ENCODE measurements at places on chromosomes 2 and 18.

DNA sequence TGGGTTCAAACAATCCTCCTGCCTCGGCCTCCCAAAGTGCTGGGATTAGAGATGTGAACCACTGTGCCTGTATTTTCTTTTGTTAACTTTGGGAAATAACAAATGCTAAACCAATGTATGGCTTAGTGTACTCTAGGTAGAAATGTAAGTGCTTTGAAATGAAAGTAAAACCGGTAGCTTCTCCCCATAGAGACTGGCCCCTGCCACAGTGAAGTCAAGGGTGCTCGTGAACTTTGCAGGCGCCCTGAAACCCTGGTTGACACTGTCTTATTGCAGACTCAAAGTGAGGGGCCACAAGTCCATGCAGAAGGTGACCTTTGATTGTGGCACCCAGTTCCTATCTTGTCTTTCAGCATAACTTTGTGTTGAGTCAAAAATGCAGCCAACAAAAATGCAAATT, 24.2 kb upstream of the MTCL1 start:
- DNase-seq = no peak

- no peak for DNase-seq
Observed at GRCh38 chr18:63311118-63312018, 8.2 kb downstream of the BCL2 start.

GRCh38 chr18:42860011-42860410, 255.5 kb downstream of the RIT2 start:
- DNase-seq = no peak

DNA sequence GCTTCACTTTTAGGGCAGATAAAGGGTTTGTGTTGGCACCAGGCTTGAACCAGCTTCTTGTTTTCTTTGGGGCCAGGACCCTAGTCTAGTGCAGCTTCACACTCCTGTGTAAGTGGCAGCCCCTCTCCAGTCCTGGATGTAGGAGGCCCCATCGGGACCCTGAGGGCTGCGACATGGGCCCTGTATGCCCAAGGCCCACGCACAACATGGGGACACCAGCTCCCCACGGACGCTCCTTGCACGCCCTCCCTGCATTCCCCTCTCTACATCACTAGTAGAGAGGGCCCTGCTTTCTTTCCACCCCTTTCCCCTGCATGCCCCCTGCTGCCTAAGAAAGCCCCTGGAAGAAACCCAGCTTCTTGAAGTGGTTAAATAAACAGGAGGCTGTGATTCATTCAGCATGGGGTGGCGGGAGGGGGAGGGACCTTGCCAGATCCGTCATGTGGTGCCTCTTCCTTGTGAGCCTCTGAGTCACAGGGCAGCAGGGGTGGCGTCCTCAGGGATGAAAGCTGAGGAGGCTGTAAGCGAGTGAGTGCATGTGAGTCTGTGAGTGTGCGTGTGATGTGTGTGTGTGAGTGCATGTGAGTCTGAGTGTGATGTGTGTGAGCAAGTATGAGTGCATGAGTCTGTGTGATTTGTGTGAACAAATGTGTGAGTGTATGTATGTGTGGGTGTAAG, 42.5 kb downstream of the COPS8 start:
- no peak for DNase-seq

DNA sequence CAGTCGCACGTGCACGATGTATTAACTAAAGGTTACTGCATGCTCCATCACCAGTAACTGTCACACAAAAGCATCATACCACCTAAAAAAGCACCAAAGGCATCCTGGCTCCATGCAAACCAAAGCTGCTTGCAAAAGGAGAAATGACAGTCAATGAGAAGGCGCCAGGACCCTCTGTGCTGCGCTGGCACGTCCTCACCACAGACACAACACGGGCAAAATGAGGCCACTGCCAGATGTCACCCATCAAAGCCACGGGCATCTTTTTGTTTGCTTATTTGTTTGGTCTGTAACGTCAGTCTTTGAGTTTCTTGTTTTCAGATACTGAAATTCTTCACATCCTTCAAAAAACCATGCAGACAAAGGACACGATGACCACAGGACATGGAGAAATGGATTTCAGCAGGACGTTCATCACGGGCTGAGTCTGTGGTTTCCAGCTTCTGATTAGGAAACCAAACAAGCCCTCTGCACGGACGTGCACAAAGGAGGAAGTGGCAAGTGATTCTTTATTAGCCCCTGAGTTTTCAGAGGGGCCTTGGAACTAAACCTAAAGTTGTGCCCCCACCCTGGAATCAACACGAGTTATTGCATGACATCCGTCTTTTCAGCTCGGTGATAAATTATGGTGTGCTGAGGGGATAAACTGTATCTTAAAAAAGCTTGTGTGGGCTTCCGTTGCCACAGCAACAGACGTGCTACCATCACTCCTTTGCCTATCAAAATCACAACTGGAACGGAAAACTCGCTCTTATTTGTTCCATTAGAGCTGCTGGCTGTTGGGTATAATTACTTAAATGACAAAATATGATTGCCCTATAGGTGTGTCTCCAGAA, 181.8 kb downstream of the EIPR1 start:
- DNase-seq = no peak

DNA sequence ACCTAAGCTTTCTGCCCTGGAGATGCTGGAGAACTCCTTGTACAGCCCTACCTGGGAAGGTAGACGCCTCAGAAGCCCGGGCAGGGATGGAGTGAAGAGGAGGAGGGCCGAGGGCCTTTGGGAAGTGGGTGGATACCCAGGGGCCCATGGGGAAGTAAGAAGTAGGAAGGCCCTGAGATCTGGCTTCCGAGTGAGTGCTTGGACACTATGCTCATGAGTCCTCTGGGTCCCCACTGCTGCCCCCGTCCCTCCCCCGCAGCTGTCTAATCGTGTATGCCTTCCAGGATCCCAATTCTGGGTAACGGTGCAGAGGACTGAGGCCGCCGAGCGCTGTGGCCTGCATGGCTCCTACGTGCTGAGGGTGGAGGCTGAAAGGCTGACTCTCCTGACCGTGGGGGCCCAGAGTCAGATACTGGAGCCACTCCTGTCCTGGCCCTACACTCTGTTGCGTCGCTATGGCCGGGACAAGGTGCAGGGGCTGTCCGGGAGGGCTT, 1.1 kb downstream of the DOK1 start:
- no peak for DNase-seq

- no peak for DNase-seq
Observed at GRCh38 chr2:19987936-19988335, 2.0 kb downstream of the WDR35 start.

DNA sequence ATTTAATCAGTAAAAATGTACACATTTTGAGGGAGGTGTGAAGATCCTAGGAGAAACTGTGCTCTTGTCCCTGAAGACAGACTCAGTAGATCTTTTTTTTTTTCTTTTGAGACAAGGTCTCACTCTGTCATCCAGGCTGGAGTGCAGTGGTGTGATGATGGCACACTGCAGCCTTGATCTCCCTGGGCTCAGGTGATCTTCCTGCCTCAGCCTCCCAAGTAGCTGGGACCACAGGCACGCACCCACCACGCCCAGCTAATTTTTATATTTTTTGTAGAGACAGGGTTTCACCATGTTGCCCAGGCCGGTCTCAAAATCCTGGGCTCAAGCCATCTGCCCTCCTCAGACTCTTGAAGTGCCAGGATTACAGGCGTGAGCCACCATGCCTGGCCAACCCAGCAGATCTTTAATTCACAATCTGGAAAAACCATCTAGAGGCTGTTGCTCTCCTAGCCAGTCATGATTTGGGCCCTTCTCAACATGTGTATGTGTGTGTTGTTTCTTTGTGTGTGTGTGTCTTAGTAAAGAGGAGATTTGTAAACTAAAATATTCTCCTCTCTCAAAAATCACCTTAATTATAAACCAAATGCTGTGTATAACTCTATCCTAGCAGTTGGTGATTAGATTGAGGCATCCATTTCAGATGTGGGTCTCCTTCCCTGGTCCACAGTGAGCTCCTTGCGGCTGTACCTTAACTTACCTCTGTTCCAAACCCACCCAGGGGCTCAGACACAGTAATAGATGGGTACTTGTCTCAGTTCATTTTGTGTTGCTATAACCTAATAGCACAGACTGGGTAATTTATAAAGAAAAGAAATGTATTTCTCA, 3.9 kb upstream of the MYCN start:
- DNase-seq = no peak

DNA sequence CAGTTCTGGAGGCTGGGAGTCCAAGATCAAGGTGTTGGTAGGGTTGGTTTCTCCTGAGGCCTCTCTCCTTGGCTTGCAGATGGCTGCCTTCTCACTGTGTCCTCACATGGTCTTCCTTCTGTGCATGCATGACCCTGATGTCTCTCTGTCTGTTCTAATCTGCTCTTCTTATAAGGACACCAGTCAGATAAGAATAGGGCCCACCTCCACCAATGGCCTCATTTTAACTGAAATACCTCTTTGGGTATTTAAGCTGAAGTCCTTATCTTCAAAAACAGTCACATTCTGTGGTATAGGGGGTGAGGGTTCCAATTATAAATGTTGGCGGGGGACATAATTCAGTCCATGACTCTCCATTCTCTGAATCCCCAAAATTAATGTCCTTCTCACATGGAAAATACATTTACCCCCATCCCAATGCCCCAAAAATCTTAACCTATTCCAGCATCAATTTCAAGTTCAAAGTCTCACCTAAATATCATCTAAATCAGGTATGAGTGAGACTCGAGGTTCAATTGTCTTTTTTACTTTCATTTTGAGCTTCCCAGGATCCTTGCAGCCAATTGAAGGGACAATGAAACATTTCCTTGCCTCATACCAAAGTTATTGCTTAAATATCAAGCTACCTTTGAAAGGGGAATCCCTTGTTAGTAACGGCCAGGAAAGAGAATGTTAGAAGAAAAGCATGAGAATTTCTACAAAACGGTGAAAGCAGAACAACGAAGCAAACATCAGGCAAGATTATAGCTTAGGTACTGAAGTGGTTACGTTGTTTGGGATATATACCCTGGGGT, 20.6 kb upstream of the CNOT11 start:
- no peak for DNase-seq

- DNase-seq = no peak
Observed at GRCh38 chr2:100059638-100060037, 82.8 kb downstream of the AFF3 start.

DNA sequence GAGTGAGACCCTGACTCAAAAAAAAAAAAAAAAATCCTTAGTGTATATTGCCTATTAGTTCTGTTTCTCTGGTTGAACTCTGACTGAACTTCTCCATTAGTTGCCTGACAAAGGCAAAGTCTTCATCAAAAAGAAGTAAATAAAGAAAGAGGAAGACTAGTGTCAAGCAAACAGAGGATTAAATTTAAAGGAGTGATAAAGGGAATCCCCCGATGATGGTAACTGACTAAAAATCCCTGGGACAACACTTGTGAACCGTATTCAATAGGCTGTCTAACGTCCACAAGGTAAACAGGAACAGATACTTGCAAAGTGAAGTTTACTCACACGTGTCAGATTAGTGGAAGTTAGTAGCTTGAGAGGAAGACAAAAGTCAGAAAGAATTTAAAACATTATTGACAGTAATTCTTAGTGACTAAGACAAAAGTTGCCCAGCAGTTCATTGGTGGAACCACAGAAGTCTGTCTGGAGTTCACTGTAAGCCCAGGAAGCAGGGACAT, 26.2 kb upstream of the SPOPL start:
- no peak for DNase-seq

GRCh38 chr2:60552851-60553494, 481 bp downstream of the BCL11A start:
- no peak for DNase-seq

All from activated naive CD4-positive, alpha-beta T cell (primary cell).